Right renal pelvis (tissue), 4 donors: ENCODE measurements at places on chromosomes 7 and 10.

DNA sequence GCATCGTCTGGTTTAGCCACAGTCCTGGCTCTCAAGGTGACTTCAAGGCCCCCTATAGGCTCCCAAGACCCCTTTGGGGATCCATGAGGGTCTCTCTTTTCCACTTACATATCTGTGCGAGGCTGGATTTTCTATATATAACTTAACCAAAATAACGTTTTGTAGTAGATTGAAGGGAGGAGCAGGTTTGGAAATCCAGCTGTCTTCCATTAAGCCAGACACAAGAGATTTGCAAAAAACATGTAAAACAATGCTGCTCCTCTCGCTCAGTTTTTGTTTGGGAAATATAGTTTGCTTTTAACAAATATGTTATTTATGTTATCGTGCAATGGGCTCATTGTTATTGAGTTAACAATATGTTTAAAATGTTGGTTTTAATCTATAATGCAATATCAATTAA lies 811.2 kb downstream of the TYW1 start:
- no peak for DNase-seq

DNA sequence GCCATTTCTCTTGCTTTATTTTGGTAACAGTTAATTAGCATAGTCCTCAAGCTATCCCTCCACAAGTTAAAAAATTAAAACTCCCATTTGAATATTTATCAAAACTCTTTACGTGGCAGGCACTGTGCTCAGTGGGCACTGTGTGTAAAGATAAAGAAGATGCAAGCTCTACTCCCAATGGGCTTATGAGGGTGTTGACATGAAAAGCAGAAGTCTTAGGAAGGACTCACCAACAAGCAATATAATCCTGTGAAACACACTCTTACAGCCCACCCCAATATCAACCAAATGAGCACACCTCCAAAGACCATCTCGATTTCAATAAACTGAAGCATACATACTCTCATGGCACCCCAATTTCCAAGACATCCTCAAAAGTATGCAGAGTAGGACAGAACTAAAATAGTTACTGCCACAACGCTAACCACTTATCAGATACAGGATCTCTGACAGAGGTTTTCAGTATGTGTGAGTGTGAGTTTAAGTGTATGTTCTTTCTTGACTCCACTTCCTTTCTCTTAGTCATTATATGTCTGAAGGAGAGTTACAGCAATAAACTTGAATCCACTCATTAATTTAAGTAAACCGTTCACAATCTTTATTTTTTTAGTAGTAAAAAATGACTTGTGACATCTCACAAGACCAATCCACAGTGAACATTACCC lies 120.0 kb downstream of the PDE1C start:
- DNase-seq: no peak

- DNase-seq: no peak
Measured at GRCh38 chr10:117218654-117219053, 21.4 kb downstream of the KCNK18 start.

- DNase-seq: no peak
Measured at GRCh38 chr7:959271-959670, 4.8 kb upstream of the ADAP1 start.

DNA sequence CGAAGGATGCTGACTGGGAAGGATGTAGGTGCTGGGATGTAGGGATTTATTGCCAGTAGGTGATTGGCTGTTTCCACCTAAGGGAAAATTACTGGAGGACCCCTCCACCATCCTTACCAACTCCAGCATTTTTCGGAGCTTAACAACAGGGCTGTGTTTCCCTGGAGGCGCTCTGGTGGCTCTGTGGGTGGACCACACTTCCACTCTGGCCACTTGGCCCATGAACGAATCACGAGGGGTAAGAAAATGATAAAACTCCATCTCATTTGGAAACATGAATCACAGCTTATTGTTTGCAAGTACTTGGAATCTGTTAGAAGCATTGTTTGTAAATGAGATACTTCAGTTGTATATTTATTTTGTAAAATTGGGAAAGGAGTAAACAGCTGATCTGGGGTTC lies 3.0 kb downstream of the DOCK1 start:
- no peak for DNase-seq

- DNase-seq: no peak
Measured at GRCh38 chr7:141710301-141710700, 2.1 kb downstream of the WEE2 start.

DNA sequence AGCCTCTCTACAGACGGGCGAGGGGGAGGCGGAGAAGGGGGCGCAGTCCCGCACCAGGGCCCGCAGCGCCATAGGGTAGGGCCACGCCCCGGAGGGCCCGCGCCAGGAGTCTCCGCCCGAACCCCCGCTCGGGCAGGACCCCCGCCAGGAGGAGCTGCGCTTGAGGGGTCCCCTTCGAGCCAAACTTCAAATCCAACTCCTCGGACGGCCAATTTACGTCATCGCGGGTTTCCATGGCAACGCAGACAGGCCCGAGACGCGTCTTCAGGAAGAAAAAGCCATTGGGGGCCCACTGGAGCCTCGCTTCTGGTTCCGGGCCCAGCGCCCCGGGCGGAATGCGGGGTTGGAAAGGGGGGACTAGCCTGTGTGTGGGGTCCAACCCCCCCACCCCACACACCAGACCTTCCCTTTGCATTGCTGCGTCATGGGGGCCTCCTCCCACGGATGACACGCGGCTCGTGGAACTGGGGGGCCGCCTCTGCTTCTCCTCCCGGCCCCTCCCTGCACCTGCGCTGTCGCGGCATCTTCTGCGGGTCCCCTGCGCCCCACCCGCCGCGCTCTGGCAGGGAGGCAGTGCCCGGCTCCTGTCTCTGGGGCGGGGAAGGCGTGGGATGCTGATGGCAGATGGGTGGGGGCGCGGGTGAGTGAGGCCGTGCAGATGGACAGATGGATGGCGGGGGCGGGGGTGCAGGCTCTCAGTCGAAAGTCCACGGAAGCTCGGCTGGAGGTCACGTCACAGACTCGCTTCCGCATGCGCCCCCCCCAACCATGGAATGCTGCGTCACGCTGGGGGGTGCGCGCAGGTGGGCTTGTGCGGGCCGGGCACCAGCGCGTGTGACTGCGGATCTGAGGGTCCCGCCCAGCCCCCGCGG lies 1.2 kb downstream of the CALY start:
- peak; percentile 42 for DNase-seq

GRCh38 chr7:54888067-54888733 lies 129.2 kb upstream of the SEC61G start:
- no peak for DNase-seq

- peak; percentile 41 for DNase-seq
Measured at GRCh38 chr10:97791824-97792721, 20.3 kb upstream of the SFRP5 start.

- DNase-seq: no peak
Measured at GRCh38 chr10:31368724-31369123, 49.7 kb downstream of the ZEB1 start.

DNA sequence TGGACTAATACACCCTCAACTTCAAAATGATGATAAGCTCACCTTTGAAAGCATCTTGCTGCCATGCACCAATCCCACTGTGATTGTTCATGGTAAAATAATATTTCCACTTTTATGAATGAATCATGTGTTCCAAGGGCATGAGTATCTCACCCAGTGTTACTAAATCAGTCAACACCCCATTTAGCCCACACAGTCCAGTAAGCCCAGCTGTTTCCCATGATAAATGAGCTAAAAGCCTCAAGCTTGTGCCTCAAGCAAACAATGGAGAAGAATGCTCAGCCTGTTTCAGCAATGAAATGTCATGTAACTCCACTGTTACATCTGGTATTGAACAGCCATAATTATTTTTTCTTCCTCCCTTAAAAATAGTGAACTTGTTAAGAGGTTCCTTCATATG lies 442.5 kb downstream of the XPNPEP1 start:
- no peak for DNase-seq

DNA sequence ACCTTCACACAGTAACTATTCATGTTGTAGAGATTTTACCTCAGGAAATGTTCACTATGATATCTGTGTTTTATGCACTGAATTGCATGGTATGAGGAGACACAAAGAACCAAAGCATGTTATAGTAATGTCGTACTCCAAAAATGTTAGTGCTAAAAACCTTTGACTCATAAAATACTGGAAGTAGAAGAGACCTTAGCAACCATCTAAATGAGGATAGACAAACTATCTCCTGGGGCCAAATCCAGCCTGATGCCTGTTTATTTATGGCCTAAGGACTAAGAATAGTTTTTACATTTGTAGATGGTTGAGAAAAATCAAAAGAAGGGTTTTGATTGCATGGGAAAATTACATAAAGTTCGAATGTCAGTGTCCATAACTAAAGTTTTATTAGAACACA lies 535.1 kb downstream of the INHBA start:
- DNase-seq: no peak

DNA sequence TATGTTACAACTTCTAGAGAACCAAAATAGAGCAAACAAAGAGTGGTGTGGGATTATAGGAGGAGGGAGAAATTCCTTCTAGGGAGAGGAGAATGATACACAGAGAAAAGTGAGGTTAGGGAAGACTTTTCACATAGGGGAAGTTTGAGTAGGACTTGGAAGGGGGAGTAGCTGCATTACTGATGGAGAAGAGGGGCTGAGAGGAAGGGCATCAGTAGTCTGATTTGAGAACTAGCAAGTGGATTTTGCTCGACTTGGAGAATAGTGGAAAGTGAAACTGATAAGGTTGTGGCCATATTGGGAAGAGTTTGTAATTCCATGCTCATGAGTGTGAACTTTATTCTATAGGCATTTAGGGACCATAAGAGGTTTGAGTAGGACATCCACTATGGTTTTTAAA lies 6.1 kb downstream of the NRF1 start:
- DNase-seq: no peak

- DNase-seq: no peak
Measured at GRCh38 chr10:81065474-81065873, 527.8 kb downstream of the SH2D4B start.

- DNase-seq: no peak
Measured at GRCh38 chr10:3911713-3912442, 126.9 kb upstream of the KLF6 start.

- DNase-seq: no peak
Measured at GRCh38 chr7:13901577-13901976, 87.9 kb downstream of the ETV1 start.

DNA sequence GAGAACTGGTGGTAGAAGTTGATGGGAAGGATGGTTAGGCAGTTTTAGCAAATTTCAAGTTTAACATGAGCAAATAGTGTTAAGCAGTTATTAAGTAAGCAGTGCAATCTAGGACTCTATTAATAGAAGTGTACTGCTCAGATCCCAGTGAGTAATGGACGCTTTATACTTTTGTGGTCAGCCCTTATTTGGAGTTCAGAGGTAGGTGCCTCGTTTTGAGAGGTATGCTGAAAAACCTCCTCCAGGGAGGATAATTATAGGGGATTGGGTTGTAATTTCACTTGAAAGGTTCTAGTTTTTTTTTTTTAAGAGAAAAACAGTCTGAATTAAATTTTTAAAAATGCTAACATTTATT lies 33.5 kb upstream of the CCDC7 start:
- no peak for DNase-seq

DNA sequence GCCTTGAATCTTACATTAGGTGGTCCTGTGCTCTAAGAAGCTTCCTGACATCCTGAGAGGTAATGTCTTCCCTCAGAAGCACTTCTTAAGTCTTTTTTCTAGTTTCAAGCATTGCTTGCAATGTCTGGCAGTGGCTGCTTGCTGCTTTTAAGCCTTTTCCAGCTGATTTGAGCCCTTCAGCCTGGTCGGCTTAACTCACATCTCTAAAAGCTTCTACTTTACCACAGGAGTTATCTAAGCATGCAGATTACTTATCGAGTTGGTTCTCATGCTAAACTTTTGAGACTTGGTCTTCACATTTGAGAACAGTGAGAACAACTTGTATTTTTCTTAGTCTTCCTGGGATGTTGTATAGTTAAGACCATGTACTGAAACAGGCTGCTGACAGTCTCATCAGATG lies 3.9 kb downstream of the LRMDA start:
- DNase-seq: no peak

GRCh38 chr7:143892527-143893300 lies 9.3 kb downstream of the TCAF1 start:
- DNase-seq: no peak

- no peak for DNase-seq
Measured at GRCh38 chr10:44804661-44805060, 106.5 kb upstream of the TMEM72 start.

DNA sequence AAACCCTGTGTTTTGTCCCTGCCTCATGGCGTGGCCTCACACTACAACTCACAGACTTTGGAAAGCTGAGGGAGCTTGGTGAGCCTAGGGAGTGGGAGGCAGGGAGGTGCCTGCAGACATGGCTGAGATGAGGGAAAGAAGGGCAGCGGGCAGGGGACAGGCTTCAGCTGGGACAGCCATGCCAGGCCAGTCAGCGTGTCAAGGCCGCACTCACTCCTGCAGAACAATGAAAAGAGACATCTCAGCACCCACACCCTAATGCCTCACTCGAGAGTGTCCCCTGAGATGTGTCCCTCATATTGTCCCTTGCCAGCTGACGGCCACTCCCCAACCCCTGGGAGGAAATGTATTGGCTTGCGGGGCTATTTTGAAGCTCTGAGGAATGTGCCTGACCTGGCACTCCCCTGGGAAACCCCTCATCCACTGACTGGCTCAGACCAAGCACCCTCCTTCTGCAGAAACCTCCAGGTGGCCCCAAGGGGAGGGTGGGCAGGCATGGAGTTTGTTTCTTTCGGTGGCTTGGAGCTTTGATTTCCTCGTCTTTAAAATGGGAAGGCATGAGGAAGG lies 31.6 kb downstream of the SH3PXD2A start:
- DNase-seq: no peak

- DNase-seq: no peak
Measured at GRCh38 chr10:109866995-109867635, 56.2 kb downstream of the XPNPEP1 start.

GRCh38 chr10:128599030-128599429 lies 472.8 kb upstream of the MKI67 start:
- DNase-seq: no peak

- DNase-seq: no peak
Measured at GRCh38 chr7:18555120-18555519, 59.6 kb downstream of the HDAC9 start.

- no peak for DNase-seq
Measured at GRCh38 chr7:20280475-20281351, 50.0 kb upstream of the ITGB8 start.

- DNase-seq: no peak
Measured at GRCh38 chr10:31664803-31665202, 263.8 kb downstream of the ARHGAP12 start.

GRCh38 chr7:30468041-30468440 lies 10.5 kb downstream of the NOD1 start:
- no peak for DNase-seq

GRCh38 chr7:1543826-1544177 lies 12.2 kb downstream of the TMEM184A start:
- no peak for DNase-seq

DNA sequence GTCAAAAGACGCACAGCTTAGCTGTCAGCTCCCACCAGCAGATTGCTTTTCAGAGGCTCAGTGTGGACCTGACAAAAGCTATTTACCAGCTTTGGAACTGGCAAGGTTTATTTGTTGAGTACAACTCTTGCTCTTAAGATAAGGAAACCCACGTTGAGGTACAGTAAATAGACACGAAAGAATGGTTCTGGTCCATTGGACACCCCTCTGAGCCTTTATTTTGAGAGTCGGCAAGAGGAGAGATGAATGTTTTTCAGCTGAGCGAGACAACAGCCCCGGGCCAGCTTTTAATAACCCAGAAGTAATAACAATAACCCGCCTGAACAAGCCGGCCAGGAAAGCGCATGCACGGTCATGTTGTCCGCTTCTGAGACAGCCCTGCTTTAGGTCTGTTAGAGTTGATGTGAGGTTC lies 49.0 kb downstream of the WNT2 start:
- DNase-seq: peak; percentile 12

GRCh38 chr7:156947120-156947843 lies 2.2 kb upstream of the NOM1 start:
- DNase-seq: no peak
